ENCODE measurements at places on chromosomes 7 and 10.

GRCh38 chr10:86756511-86757112, at the start of gene BMPR1A:
BMPR1A (plus strand) TSS chr10:86756619; CDS start chr10:86876019, 119,400 bp downstream.
- ATAC-seq = no peak

- ATAC-seq = no peak
Measured at GRCh38 chr10:98463016-98463415, 16.3 kb upstream of the HPS1 start.

GRCh38 chr7:92404170-92404614, 43.1 kb upstream of the GATAD1 start:
- no peak for ATAC-seq

GRCh38 chr10:102613286-102613685, 31.0 kb upstream of the TRIM8 start:
- no peak for ATAC-seq

GRCh38 chr10:84613336-84614021, 285.1 kb downstream of the CCSER2 start:
- ATAC-seq = no peak

DNA sequence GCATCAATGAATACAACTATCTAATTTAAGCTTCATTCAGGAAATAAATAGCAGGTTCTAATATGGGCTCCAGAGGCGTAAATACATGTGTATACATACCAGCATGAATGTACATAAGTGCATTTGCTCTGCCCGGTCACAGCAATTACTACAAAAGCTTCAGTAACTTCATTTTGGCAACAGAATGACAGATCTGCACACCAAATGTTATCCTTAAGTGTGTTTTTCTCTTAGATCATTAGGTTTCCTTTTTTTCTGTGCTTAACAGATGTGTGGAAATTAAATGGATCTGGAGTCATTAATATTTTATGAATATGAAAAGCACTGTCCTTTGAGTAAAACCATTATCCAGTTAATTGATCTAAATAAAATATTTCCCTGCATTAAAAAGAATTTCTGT, 159.0 kb upstream of the MEOX2 start:
- ATAC-seq = no peak

- no peak for ATAC-seq
Measured at GRCh38 chr10:62149621-62150020, 119.0 kb downstream of the RTKN2 start.

DNA sequence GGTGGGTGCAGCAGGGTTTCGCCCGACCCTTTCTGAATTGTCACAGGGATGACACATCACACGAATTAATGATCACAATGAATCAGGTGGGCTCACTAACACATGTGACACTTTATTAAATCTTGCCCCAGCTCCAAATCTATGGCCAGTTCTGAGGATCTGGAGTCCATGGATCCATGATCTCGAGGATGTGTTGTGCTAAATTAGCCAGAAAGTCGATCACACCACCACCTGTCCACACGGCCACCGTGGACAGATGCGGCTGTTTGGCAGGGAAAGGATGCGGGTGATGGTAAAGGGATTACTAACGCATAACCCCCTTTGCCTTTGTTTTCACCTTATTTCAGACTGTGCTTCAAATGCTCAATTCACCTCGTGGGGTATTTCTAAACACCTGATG, 96.4 kb downstream of the COBL start:
- ATAC-seq = no peak

DNA sequence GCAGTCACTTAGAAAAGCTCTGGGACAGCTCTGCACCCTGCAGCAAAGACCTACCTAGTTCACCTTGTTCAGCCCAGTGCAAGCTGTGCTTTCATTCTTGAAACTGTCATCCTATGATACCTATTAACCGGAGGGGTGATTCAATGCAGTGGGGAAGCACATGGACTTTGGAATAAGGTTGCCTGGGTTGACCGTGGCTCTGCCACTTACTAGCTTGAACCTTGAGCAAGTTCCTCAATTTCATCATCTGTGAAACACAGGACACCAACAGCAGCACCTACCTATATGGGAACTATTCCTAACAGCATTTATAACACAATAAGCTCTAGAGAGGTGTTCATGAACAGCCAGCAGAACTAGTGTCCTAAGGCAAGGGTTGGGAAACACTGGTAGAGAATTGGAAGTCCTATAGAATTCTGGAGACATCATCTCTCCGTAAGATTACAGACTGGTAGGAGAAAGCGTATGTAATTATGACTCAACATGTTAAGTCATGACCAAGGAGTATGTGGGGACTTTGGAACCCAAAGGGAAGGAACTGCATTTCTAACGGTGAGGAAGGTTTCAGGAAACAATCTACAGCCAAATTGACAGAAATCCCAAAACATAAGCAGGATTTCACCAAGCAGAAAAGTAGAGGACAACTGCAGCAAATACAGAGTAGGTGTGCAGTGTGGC, 270.0 kb downstream of the USP6NL start:
- no peak for ATAC-seq

DNA sequence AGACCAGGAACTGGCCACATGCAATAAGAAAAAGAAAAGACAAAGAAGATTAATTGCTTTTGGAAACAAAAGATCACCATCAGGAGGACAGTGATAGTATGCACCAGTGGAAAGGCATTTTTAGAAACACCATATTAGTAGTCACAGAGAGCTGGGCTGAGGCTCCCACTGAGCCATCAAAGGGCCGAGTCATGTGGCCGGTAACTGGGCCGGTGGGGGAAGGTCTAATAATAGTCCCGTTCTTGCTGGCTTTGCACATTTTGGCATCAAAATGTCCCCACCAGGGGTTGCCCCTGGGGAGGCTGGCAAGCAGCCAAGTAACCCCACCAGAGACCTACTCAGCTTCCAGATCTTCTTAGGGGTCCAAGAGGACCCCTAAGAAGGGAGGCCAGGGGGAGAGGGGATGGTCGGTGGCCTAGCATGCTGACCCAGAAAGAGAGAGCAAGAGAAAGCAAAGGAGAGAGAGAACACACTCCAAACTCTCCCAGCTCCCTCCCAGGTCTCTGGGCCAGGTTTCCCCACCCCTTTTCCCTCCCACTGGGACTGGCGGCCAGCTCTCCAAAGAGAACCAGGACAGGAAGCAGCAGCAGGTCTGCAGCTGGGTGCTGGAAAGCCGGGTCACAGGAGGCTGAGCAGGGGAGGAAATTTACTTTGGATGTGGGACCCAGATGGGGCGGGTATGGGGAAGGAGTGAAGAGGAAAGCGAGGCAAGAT, 70.2 kb upstream of the FGFR2 start:
- peak; percentile 89 for ATAC-seq

DNA sequence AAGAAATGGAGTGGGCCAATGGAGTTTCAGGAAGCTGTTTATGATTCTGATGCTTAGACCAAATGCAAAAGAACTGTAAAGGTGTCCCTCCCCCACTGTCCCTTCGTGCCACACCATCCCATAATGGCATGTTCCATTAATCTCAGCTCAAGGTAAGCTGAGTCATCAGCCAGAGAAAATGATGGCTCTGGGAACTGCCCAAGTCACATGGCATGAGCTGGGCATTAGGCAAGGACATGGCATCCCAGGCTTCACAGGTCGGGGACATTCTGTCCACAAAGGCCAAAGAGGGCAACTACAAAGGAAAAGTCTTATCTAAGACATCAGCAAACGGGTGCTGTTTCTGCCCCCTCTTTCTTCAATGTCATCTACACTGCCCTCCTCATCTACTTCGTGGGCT, 44.9 kb downstream of the DLG5 start:
- ATAC-seq = no peak

DNA sequence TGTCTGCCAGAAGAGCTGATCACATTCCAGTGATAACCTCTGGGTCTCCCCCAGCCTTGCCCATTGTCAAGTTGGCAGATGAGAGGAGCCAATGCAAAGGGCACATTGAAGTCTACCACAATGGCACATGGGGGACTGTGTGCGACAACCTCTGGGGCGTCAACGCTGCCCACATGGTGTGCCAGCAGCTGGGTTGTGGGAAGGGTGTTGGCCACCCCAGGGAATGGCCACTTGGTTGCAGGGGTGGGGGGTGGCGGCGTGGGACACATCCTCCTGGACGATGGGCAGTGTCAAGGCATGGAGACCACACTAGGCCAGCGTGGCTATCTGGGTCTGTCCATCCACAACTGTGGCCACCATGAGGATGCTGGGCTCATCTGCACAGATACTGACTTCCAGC, 43.4 kb downstream of the CUZD1 start:
- no peak for ATAC-seq

- ATAC-seq = no peak
Measured at GRCh38 chr7:12138421-12138820, 72.7 kb upstream of the TMEM106B start.

- ATAC-seq = no peak
Measured at GRCh38 chr7:107338080-107338479, 131.8 kb upstream of the GPR22 start.

DNA sequence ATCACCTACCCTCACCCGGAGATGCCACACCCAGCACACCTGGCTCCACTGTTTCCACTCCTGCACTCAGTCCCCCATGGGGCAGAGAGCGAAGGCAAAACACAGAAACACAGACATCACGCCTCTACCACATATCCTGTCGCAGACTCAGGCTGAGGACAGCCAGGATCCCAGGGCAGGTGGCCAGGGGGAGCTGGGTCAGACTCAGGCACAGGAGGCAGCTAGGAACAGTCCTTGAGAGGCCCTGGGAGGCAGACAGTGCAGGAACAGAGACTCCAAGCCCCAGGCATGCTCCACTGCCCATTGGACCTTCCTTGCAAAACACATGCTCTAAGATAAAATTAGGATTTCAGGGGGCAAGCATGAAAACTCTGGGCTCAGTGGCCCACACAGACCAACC, 154.4 kb upstream of the C7orf33 start:
- ATAC-seq = no peak

GRCh38 chr7:40802497-40802896, 667.7 kb downstream of the SUGCT start:
- no peak for ATAC-seq

DNA sequence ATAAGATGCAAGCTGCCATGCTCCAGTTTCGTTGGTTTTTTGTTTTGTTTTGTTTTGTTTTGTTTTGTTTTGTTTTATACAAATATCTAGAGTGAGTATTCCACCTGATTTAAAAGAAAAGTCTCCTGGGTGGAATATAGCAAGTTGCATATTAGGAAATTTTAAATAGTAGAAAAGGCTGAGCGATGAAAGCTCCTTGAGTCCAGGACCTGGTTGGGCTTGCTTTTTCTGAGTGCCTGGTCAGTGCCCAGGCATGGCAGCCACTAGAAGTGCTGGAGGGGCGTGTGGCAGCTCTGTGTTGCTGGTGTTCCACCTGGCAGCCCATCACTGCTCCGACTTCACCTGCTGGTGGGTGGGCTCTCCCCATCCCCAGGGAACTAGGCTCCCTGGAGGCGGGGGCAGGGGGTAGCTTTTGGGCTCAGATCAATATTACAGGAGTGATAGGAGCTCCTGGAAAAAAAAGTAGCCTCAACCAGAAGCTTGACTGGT, 8.0 kb downstream of the COL17A1 start:
- no peak for ATAC-seq

GRCh38 chr10:46545861-46546590, 10.4 kb downstream of the GPRIN2 start:
- ATAC-seq = no peak

DNA sequence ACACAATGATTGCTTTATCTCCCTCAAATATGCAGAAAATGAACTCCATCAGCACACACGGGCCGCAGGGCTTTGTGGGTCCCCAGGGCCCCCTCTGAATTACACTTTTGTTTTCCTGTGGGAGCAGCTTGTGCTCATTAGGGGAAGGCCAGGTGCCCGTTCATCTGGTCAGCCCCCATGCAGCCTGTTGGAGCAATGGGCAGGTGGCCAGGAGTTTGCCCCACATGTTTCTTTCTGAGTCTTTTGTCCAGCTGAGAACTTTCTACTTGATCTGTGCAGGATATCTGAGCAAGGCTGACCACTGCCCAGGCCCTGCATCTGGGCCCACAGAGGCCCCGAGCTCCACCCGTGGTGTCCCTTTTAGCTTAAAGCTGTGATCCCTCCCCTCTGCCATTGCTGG, 105.3 kb upstream of the FAM20C start:
- no peak for ATAC-seq
